ENCODE measurements at places on chromosomes 11 and 22.

DNA sequence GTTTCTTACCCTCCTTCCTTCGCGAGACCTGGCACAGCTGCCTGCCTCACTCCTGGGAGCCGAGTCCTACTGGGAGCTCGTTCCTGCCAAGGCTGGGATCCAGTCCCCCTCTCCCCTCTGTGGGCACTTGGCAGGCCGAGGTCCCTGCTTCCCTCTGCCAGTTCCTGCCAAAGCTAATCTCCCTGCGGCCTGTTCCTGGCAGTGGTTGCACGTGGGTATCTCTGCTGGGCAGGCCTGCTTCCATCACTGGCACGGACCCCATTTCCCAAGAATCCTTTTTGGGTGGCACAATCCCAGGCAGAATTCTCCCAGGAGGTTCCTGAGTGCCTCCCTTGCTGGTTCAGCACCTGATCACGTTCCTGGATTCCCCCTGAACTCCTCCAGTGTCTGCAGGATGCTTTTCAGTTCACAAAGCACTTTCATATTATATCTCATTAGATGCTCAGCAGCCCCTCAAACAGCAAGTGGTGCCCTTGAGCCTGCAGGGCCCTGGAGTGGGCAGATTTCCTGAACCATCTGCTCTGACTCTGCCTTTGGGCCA, 96.5 kb downstream of the RRM1 start:
- no peak for DNase-seq

GRCh38 chr22:47110817-47111443, 348.5 kb downstream of the TBC1D22A start:
- no peak for DNase-seq

DNA sequence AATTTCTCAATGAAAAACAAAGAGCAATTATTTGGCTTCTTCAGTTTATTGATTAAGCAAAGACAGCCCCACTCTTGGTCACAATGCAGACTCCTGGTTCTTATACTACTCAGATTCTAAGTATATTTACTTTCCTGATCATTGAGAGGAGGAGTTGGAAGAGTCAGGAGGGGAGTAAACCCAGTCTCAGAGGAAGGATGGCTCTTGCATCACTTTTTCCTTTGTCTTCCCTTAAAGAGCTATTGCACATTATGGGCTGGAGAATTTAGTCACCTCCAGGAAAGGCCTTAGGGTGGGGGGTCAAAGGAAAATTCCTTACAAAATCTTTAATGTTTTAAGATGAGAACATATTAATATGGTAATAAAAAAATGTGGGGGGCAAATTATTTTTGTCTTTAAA, 8.1 kb downstream of the SLC17A6 start:
- DNase-seq = no peak

- DNase-seq = no peak
Observed at GRCh38 chr11:42337786-42338455, 878.5 kb upstream of the LRRC4C start.

- no peak for DNase-seq
Observed at GRCh38 chr11:21492931-21493330, 700.0 kb upstream of the ANO5 start.

DNA sequence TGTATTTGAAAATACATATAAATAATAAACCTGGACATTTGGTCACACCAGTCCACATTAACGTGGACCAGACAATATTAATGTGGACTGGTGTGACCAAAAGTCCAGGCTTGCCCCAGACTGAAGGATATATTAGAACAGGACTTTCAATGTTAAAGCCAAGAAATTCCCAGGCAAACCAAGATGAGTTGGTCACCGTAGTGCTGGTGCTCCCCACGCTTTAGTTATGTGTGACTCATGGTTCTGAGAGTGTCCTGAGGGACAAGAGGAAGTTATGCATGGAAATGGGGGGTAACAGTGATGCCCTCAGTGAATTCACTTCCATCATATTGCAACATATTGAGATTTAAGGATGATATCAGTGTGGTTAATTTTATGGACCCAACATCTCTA, 31.4 kb downstream of the POU2AF1 start:
- DNase-seq = no peak

Data from epithelial cell of esophagus (primary cell).